GM13977 (cell line): ENCODE measurements at places on chromosomes 2 and 18.

GRCh38 chr2:120770641-120771040 is 35.0 kb downstream of the GLI2 start:
- DNase-seq = no peak

GRCh38 chr2:160695402-160696086 is 201.9 kb upstream of the RBMS1 start:
- no peak for DNase-seq

DNA sequence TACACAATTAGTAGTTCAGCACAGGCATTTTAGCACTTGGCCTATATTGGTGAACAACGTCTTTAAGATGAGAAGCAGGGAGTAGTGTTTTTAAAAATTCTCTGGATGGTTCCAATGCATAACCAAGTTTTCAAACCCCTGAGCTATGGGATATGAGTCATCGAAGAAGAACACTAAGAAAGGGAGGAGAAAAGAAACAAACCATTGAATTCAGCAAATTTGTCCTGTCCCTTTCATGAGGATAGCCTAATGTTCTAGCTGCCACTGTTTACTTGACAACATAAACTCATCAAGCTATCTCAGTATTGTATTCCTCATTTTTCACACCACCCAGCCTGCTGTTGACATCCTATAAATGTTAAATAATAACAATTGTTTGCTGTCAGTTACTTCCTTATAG is 158.0 kb downstream of the BARD1 start:
- DNase-seq = no peak

- no peak for DNase-seq
These were observed 41.1 kb downstream of the DHRS9 start for GRCh38 chr2:169110419-169110818.

- no peak for DNase-seq
These were observed 43.8 kb downstream of the LPIN1 start for GRCh38 chr2:11790228-11790627.

DNA sequence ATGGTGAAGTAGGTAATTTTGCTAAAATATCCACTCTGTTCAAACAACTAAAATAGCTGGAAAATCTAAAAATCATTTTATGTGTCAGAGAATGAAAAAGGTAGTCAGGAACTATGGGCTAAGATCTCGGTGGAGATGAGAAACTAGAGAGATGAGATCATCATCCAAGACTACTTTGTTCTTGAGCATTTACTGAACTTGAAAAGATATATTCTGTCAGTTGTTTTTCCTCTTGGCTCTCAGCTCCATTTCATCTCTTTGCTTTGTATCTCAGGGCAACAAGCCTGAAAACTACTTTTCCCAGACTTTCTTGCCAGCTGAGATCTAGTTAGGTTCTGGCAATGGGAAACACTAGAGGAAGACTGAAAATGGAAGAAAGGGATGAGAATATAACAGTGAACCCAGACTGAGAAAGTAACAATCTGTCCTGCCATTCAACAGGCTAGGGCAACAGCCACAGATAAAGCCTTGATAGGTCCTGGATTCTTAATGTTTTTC is 346.2 kb upstream of the MEX3C start:
- DNase-seq = no peak

GRCh38 chr18:10234912-10235660 is 219.3 kb upstream of the APCDD1 start:
- DNase-seq = no peak

DNA sequence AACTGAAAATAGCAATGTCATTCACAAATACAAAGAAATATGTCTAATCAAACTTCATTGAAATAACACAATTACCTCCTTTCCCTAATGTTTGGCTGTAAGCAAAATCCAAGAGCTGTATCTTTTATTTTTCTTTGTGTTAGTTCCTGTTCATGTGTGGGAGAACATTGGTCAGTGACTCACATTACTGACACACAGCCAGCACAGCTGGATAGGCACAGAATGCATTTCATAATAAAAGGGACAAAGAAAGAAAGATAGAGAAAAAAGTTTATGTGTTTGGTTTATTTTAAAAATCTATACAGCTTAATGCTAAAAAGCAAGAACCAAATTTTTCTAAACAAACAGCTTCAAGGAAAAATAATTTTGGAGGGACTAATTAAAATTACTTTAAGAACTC is 185.6 kb upstream of the COL3A1 start:
- DNase-seq = no peak

GRCh38 chr2:36664696-36665076 is 31.8 kb upstream of the VIT start:
- DNase-seq = no peak

DNA sequence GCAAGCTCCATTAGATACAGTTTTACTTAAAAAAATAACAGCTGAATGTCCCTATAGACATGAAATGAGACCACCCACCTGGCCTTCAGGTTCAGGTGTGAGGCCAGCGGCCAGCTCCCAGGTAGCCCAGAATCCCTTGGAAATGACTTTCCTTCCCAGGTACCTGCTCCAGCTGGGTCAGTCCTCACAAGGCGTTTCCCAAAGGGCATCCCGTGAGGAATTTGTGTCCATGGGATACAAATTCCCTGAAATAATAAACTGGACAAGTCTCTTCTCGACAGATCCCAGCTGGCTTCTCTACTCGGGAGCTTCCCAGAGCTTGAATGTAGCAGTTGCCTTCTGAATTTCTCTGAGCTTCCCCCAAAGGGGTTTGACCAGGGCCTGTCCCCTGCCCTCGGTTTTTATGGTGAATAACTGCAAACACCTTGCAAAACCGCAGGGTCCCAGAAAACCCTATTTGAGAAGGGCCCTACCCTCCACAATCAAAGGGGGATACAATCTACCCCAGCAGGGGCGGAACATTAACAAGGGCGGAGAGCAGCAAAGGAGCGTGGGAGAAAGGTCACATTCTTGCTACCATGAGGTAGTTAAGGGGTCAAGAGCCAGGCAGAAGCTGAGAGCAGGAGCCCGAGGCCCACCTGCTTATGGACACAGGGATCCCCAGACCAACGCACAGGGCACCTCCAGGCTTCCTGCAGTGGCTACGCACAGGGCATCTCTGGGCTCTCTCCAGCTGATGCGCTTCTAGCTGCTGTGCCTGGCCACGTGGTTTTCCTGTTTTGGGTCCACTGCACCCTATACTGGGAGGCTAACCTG is 107.7 kb downstream of the HDAC4 start:
- DNase-seq = no peak

- no peak for DNase-seq
These were observed 658.7 kb upstream of the CNTNAP5 start for GRCh38 chr2:123366239-123366837.

DNA sequence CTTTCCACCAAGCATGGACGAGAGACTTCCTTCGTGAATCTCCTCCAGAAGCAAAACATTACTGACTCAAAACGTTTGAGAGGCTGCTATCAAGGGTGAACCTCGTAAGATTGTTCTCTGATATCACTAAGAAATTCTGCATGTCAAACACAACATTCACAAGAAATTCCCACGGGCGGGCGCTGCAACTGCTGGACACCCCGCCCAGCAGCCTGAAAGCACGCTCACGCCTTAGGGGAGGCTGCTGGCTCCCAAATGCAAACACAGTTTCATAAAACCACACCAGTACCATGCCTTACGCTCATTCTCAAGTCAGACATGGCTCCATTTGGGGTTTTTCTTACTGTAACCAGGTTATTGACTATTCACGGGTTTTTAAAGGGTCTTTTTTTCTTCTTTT is 39.0 kb downstream of the MBP start:
- no peak for DNase-seq

- no peak for DNase-seq
These were observed 249.9 kb downstream of the EIPR1 start for GRCh38 chr2:3127710-3128109.

- no peak for DNase-seq
These were observed 266.1 kb upstream of the RAB6C start for GRCh38 chr2:129713337-129713736.

DNA sequence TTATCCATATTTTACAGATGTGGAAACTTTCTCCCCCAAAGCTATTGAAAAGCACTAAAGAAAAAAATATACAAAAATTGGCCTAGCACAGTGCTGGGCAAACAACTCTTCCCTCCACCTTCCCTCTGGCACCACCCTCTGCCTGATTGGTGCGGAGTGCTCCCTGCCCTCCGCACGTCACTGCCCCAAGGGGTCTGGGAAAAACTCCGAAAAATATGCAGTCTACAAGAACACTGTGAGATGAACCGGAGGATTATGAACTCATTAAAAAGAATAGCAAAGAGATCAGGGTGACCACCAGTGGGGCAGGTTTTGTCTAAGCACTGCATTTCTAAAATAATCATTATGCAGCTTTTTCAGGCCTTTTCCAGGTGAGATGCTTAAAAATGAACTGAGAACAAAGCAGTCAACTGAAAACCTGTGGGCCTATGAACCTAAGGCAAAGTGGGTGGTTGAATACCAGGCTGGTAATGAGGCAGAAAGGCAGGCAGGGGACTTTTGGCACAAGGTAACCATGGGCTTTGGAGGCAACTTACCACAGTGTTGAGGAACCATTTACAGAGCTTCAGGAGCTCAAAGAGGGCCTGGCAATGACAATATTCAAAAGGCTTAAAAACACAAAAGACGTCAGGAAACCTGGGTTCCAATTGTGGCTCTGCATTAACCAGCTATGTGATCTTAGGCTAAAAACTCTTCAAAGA is 57.5 kb downstream of the AAK1 start:
- no peak for DNase-seq

DNA sequence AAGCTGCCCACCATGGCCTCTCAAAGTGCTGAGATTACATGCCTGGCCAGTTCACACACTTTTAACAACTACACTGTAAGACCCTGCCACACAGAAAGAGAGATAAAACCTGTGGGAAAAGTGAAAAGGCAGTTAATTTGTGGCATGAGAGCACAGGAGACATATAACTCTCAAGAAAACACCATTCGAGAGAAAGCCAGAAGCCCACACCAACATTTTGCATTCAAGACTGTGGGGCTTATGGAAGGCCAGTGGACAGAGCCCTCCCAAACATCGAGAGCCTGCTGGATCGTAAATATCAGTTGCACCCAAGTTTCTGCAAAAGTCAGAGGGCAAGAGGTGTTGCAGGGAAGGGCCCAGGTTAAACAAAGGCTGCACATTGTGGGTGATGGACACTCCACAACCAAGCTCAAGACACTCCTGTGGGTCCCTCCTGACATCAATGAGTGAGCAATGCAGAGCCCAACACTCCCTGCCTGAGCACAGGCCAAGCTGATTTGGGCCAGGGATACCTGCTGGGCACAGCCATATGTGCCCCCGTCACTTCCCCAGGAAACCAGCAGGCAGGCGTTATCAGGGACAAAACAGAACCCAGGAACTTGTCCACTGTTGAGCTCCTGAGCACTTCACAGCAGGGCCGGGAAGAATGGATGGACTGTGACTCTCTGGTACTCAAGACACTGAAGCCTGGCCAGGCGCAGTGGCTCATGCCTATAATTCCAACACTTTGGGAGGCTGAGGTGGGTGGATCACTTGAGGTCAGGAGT is 114.4 kb downstream of the ZFP36L2 start:
- DNase-seq = no peak

DNA sequence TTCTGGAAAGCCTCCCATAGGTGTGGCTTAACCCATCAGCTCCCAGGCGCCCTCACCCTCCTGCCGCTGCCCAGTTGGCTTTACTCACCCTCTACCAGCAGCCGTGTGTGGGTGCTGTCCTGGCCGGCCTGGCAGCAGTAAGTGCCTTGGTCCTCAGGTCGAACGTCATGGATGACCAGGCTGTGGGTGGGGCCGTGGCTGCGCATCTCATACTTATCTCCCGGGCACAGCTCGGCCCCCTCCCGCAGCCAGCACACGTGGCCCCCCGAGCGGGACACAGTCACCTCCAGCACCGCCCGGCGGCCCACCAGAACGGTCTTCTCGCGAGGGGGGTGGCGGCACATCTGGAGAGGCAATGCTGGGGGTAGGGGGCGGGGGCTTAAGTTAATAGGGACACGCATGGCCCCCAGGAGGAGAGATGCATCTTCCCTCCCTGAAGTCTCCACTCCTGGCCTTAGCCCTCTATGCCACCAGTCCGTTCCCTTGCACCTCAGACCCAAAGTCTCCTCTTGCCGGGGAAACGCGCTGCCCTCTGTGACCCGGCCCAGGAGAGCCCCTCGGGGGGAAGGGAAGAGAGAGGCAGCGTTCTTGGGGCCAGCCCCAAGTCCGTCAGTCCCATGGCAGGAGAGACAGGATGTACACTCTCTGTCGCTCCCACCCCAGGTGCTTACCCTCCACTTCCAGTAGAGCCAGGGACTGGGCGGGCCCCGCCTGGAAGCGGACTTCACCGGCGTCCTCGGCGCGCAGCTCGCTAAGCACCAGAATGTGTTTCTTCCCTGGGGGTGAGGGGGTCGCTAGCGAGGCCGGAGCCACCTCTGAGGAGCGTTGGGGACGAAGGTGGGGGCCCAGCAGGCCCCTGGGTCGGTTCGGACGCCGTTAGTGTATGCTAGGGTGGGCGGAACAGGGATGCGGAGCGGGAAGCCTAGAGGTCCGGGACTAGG is 7.9 kb downstream of the TMEM198 start:
- no peak for DNase-seq

DNA sequence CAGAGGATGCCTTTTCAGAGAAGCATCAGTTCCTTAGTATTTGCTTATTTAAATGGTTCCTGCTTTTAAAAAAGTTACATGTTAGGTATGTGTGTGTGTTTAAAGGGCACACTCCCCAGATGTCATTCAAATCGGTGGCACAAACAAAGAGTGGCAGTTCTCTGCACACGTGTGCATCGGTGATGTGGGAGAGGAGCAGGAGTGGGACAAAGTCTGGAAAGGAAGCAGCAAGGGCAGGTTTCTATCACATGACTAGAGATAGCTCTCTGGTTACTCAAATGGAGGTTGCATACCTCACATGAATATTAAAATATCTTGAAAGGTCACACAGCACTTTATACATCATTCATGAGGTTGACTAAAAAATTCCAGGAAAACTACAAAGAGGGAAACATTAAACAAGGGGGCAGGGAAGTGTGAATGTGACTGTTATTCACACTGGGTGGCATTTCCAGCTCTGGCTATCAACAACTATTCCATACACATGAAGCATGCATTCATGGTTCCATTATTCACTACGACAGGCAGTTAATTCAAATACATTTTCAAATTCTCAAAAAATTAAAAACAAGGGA is 64.7 kb downstream of the SEPTIN10 start:
- no peak for DNase-seq

- no peak for DNase-seq
These were observed 28.7 kb upstream of the MFSD6 start for GRCh38 chr2:190379249-190379964.

GRCh38 chr2:37880551-37880950 is 44.5 kb upstream of the RMDN2 start:
- no peak for DNase-seq

DNA sequence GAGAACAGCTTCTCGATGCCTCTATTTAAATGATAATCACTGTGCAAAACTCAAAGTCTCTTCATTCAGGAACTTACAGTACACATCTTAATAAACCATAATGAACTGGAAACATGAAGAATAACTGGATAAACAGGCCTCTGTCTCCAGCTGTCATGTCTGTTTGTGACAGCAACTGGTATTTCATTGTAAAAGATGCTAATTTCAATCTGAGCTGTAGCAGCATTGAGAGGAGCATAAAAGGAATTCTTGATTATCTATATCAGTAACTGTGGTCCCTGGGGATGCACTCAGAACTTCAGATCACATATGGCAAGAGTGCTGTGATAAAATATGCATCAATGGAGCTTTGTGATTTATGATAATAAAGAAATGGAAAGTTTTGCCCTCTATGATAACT is 18.8 kb downstream of the CDH20 start:
- DNase-seq = no peak

- DNase-seq = no peak
These were observed 411.2 kb upstream of the PIK3C3 start for GRCh38 chr18:41543815-41544214.
